Mesothelial cell of epicardium (in vitro differentiated cells): ENCODE measurements at places on chromosomes 11 and 22. TPM values are rescaled to one million over a fixed set of nuclear protein-coding genes. Genes with fewer than 3 reads are reported as not detected.

DNA sequence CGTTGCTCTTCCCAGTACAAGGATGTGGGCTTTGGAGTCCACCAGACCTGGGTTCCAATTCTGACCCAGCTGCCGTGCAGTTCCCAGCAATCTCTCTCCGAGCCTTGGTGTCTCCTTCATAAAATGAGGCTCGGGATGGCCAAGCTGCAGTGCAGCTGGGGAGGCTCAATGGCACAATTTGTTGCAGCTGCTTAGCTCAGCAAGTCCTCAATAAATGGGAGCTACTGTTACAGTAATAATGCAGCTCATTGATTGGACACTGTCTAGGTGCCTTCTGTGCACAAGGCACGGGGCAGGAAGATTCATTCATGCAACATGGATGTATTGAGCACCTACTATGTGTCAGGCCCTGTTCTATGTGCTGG is 37.1 kb downstream of the SHISAL1 start:
- H3K27me3 ChIP-seq: peaks cover 29% of the 10 kb centered on the region
- H3K36me3 ChIP-seq: no peaks in the 10 kb centered on the region
- H3K27ac ChIP-seq: no peak overlapping the region
- no peak overlapping the region for H3K4me3 ChIP-seq
- no peak for DNase-seq
- no peaks in the 10 kb centered on the region for H3K4me1 ChIP-seq

DNA sequence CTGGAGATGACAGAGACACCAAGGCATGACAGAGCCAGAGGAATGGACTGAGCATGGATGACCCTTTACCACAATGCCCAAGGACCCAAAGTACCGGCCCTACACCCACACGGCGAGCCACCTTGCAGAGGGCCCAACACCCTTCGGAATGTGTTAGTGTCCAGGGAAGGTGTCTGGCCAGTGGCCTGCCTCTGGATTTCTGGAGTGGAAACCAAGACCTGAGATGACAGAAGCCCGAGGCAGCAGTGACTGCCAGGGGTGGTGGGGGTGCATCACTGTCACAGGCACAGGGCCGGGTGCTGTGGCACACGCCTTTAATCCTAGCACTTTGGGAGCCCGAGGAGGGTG is 28.7 kb downstream of the PDGFB start:
- H3K27me3 ChIP-seq: no peaks in the 10 kb centered on the region
- H3K36me3 ChIP-seq: peaks cover 2% of the 10 kb centered on the region
- no peak overlapping the region for H3K27ac ChIP-seq
- no peak for DNase-seq

DNA sequence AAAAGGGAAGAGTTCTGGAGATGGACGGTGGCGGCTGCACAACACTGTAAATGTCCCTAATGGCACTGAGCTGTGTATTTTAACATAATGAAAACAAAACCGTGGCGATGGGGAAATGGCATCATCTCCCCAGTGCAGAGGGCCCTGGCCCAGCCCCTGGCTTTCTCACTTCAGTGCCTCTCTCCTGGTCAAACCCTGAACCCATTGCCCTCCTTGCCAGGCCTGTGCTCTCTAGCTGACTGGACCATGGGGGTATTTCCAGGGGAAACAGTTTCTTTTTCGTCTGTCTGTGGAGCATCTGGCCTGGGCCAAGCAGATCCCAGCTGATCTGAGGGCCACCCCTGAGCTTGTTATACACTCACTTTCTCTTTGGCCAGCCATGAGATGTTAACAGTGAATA is 17.4 kb upstream of the NAP1L4 start:
- no peak overlapping the region for H3K4me3 ChIP-seq
- peaks cover 16% of the 10 kb centered on the region for H3K36me3 ChIP-seq
- H3K27ac ChIP-seq: no peak overlapping the region
- H3K4me1 ChIP-seq: no peaks in the 10 kb centered on the region

GRCh38 chr11:102886999-102887398 is 12.2 kb upstream of the MMP12 start:
- H3K27ac ChIP-seq: no peak overlapping the region
- H3K4me3 ChIP-seq: no peak overlapping the region
- H3K27me3 ChIP-seq: peaks cover 4% of the 10 kb centered on the region
- no peaks in the 10 kb centered on the region for H3K36me3 ChIP-seq

DNA sequence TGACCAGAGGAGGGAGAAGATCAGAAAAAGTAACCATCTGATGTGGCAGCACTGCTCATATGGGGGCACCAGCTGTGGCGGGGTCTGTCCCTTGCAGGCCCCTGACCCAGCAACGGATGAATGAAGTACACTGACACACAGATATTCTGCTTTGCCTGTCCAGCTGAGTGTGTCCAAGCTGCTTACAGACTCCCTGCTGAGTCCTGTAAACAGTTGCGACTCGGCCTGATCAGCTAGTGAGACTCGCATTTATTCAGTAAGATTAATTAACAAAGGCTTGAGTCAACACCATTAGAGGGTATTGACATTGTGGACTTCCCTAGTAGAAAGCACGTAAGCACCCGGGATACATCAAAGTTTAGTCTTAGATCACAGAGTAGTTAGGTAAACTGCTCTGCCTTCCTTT is 15.3 kb upstream of the OR10D3 start:
- DNase-seq: no peak
- H3K4me3 ChIP-seq: no peak overlapping the region
- H3K27ac ChIP-seq: no peak overlapping the region
- no peaks in the 10 kb centered on the region for H3K4me1 ChIP-seq
- no peaks in the 10 kb centered on the region for H3K27me3 ChIP-seq

GRCh38 chr11:120217941-120218694 is 7.3 kb downstream of the OAF start:
- H3K27me3 ChIP-seq: peaks cover 15% of the 10 kb centered on the region
- no peaks in the 10 kb centered on the region for H3K36me3 ChIP-seq
- no peak overlapping the region for H3K4me3 ChIP-seq
- peaks cover 4% of the 10 kb centered on the region for H3K4me1 ChIP-seq
- no peak for DNase-seq

GRCh38 chr22:30600921-30601320 is 6.1 kb upstream of the TCN2 start:
- no peak for DNase-seq
- H3K27me3 ChIP-seq: peaks cover 2% of the 10 kb centered on the region
- peaks cover 5% of the 10 kb centered on the region for H3K4me1 ChIP-seq
- H3K4me3 ChIP-seq: no peak overlapping the region
- H3K36me3 ChIP-seq: no peaks in the 10 kb centered on the region

DNA sequence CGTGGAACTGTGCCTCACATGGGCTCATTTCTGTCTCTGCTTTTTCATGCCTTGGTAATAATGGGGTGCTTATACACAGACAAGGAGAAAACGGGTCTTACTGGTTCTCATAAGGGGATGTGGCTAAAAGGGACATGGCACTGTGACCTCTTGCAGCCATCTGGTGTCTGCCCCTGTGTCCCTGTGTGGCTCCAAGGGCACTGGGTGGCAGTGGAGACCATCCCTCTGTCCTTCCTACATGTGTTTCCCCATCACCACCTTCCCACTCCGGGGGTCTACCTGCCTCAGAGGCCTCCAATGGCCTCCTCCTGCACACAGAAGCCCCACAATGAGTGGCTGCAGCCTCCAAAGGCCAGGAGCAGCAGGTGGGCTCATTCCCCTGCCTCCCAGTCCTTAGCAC is 221.2 kb downstream of the CEP164 start:
- H3K4me3 ChIP-seq: no peak overlapping the region
- H3K27ac ChIP-seq: no peak overlapping the region
- H3K27me3 ChIP-seq: peaks cover 42% of the 10 kb centered on the region
- no peaks in the 10 kb centered on the region for H3K36me3 ChIP-seq
- no peaks in the 10 kb centered on the region for H3K4me1 ChIP-seq

DNA sequence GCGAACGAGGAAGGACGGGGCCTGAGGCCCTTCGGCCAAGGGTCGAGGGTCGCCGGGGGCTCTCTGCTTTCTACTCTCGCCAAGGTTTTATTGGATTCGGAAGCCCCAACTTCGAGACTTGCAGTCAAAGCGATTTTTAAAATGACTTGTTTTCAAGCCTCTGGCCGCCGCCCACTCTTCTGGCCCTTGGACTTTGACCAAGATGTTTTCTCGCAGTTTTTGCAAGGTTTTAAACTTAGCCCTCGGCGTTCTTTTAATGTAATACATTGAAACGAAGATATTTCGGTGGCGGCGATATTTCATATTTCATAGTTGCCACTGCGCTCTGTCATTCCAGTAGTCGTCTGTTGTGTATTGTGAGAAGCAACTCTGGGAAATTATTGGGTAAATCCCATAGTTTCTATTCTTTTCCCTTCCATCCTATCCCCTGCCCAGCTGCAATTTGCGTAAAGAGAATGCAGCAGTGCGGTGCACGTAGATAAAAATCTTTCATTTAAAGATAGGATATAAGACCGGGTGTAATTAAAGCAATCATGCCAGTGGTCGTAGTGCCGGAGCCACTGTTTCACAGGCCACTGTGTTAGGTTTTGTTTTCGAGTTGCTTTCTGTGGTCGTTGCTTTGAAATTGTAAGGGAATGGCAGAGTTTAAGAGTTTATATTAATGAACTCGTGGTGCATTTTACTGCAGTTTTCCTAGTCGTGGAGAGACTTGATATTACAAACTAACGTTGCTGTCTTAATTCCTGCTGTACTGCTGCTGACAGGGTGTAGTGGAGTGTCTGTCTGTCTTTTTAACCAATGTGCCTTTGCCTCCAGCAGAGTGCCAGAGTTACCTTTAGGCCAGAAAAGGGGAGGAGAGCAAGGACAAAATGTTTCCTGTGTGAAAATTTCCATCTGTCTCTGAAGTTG is 702 bp downstream of the BIRC2 start:
- DNase-seq: no peak
- peaks cover 24% of the 10 kb centered on the region for H3K4me1 ChIP-seq
- H3K27me3 ChIP-seq: no peaks in the 10 kb centered on the region
- H3K36me3 ChIP-seq: peaks cover 7% of the 10 kb centered on the region
- H3K4me3 ChIP-seq: peak overlapping the region; percentile 96
- H3K27ac ChIP-seq: peak overlapping the region; percentile 99

The CPT1B gene
- total RNA-seq: 109 to 112 TPM (median 111 TPM) in 3 replicates

The SLC22A8 gene
- total RNA-seq: not detected in 3 replicates

The POU2AF3 gene
- total RNA-seq: 3.0 to 4.1 TPM (median 3.4 TPM) in 3 replicates
